ENCODE measurements at places on chromosomes 5 and 9. TPM values are rescaled to one million over a fixed set of nuclear protein-coding genes. Genes with fewer than 3 reads are reported as not detected.

NOTCH1 gene
- 47.7 TPM for total RNA-seq

C7 gene
- total RNA-seq: 48.0 TPM

PTCH1 gene
- 28.0 TPM for total RNA-seq

SV2C gene
- 0.10 TPM for total RNA-seq

INSL6 gene
- total RNA-seq: not detected

MATR3 gene
- total RNA-seq: 271 TPM

SEPTIN8 gene
- total RNA-seq: 45.1 TPM

SVEP1 gene
- 44.6 TPM for total RNA-seq

NR4A3 gene
- total RNA-seq: 5.4 TPM

ANKRD18A gene
- 2.8 TPM for total RNA-seq

SPINK4 gene
- not detected for total RNA-seq

TMEM167A gene
- total RNA-seq: 60.9 TPM

SLC36A3 gene
- total RNA-seq: not detected

PCDH12 gene
- 8.2 TPM for total RNA-seq

ZDHHC11 gene
- total RNA-seq: 4.1 TPM

FOXD4L6 gene
- not detected for total RNA-seq

LHX3 gene
- 0.10 TPM for total RNA-seq

FAM151B gene
- total RNA-seq: 7.6 TPM

RHOBTB3 gene
- 134 TPM for total RNA-seq

FOXD4 gene
- total RNA-seq: 0.10 TPM

ERBIN gene
- total RNA-seq: 116 TPM

ARHGAP26 gene
- total RNA-seq: 40.6 TPM

SLC25A2 gene
- 1.4 TPM for total RNA-seq

GPR150 gene
- not detected for total RNA-seq

TBC1D9B gene
- total RNA-seq: 45.2 TPM

TYRP1 gene
- total RNA-seq: 73.9 TPM

TMEM141 gene
- 31.9 TPM for total RNA-seq

NDOR1 gene
- total RNA-seq: 3.0 TPM

DMRT2 gene
- total RNA-seq: 11.8 TPM

TAF1L gene
- under 0.01 TPM for total RNA-seq

BNC2 gene
- 30.8 TPM for total RNA-seq

APBA1 gene
- total RNA-seq: 7.7 TPM

MLANA gene
- 6.5 TPM for total RNA-seq

SHOC1 gene
- total RNA-seq: 0.79 TPM

BTNL8 gene
- 0.49 TPM for total RNA-seq

PRUNE2 gene
- total RNA-seq: 13.6 TPM

EGFL7 gene
- total RNA-seq: 29.0 TPM

NMUR2 gene
- total RNA-seq: 0.10 TPM

ZFP2 gene
- total RNA-seq: 1.9 TPM

GOLM1 gene
- total RNA-seq: 26.0 TPM

OR1J2 gene
- not detected for total RNA-seq

FGF1 gene
- 2.4 TPM for total RNA-seq

WDR38 gene
- not detected for total RNA-seq

CDC25C gene
- 3.5 TPM for total RNA-seq

CDK7 gene
- total RNA-seq: 49.8 TPM

DMRT3 gene
- not detected for total RNA-seq

PHF24 gene
- total RNA-seq: 0.49 TPM

BNIP1 gene
- total RNA-seq: 14.1 TPM

C5orf58 gene
- total RNA-seq: not detected

NR2F1 gene
- total RNA-seq: 4.8 TPM

SLC4A9 gene
- not detected for total RNA-seq

ACTBL2 gene
- total RNA-seq: 5.8 TPM

EFNA5 gene
- total RNA-seq: 20.8 TPM

SLC6A19 gene
- not detected for total RNA-seq

PAEP gene
- total RNA-seq: not detected

Measured in skin of body (tissue), 3 donors.